CD4-positive, alpha-beta T cell treated with Interleukin-15 for 4 hours (primary cell): ENCODE measurements at places on chromosomes 12 and 14.
A peak's percentile ranks its signal among the peaks of the same experiment; 100 is the strongest.

GRCh38 chr12:31591380-31591901 is 505 bp upstream of the DENND5B start:
- no peak for DNase-seq

DNA sequence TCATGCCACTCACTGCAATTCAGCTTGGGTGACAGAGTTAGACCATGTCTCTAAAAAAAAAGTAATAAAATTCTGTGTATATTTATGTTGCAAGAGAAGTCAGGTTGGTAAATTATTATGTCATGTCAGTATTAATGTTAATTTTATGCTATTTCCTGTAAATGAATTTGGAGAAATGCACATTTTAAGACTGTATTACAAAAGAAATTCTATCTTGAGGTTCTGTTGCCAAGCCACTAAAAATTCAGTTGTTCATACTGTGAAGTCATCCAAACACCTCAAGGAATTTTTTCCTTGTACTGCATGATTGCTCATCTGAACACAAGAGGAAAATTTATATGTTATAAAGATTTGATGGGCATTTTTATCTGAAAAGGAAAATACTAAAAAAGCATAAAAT is 23.3 kb upstream of the HMGA2 start:
- DNase-seq: no peak

DNA sequence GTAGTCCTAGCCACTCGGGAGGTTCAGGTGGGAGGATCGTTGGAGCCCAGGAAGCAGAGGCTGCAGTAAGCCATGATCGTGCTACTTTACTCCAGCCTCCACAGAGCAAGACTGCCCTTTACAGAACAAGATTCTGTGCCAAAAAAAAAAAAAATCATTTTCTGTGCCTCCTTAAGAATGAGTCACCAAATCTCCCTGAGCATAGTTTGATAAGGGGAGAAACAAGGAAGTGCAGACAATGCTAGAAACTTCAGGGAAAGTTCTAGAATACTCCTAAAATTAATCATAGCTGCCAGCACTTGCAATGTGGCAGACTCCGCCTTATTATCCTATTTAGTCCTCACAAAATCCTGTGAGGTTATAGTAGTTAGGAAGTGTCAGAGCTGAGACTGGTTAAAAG is 74.5 kb downstream of the KCNK10 start:
- no peak for DNase-seq

- no peak for DNase-seq
These were observed 34.3 kb downstream of the SLC15A4 start for GRCh38 chr12:128789356-128789929.

- no peak for DNase-seq
These were observed 439.9 kb upstream of the RGS6 start for GRCh38 chr14:71492346-71492745.

- peak; percentile 62 for DNase-seq
These were observed 11.2 kb downstream of the MAP4K5 start for GRCh38 chr14:50520947-50521815.

GRCh38 chr14:75230140-75230792 is 48.4 kb upstream of the FOS start:
- DNase-seq: peak; percentile 77

DNA sequence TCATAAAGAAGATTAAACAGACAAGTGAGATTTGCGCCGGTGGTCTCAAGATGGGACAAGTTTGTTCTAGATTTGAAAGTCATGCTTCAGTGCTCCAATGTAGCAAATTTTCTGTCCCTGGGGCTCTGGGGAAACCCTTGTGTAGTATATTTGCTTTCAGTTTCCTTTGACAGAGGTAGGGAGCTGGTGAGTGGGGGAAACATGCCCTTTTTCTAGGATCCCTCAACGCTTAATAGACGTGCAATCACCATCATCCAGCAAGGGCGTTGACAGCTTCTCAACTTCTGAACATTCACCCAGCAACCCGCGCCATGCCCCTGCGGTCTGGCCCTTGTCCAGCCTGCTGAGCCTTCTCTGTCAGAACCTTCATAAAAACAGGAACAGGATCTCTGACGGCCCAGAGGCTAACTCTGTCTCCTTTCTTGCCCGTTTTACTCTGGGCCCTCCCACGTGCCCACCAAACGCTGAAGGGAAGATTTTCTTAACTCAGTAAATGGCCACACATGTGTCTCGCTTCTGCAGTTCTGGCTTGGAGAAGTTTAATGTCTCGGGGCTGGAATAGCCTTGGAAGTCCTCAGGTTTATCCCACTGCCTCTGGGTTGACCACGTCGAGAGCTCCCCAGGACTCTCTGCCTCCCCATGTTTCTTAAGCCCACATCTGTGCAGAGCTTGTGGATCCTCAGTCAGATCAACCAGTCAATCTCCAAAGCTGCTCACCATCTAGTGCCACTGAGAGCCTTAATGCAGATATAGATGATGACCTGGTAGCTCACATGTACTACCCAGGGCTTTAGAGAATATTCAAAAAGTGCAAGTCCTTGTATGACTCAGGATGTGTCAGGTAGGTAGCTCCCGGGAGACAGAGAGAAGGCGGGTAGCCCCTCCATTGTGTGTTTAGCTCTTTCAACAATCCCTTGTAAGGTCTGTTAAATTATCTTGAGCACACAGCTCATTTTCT is 58.1 kb upstream of the CCND2 start:
- DNase-seq: peak; percentile 37

- DNase-seq: no peak
These were observed 519.9 kb downstream of the TMEM132D start for GRCh38 chr12:129383956-129384355.

- no peak for DNase-seq
These were observed 303.4 kb downstream of the KCNC2 start for GRCh38 chr12:74906224-74906623.

- no peak for DNase-seq
These were observed 17.2 kb downstream of the FRMD6 start for GRCh38 chr14:51668870-51669269.

GRCh38 chr14:103023881-103024473 is 33.4 kb downstream of the CDC42BPB start:
- DNase-seq: no peak

DNA sequence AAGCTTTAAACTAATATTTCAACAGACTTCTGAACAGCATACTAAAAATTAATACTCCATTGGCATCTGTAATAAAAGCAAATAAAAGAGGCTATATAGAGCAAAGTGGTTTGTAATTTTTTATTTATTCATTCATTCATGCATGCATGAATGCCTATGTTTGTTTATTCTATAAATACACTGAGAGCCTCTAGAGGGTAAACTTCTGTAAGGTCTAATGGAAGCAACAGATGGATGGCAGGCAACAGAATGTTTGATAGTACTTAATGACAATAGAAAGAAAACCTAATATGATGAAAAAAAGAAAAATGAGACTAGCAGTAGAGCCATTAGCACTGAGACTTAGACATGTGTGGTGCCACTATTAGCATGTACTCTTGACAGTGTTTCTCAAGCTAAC is 253.1 kb downstream of the CCDC91 start:
- DNase-seq: no peak

GRCh38 chr12:105294886-105295479 is 35.5 kb upstream of the C12orf75 start:
- DNase-seq: no peak

DNA sequence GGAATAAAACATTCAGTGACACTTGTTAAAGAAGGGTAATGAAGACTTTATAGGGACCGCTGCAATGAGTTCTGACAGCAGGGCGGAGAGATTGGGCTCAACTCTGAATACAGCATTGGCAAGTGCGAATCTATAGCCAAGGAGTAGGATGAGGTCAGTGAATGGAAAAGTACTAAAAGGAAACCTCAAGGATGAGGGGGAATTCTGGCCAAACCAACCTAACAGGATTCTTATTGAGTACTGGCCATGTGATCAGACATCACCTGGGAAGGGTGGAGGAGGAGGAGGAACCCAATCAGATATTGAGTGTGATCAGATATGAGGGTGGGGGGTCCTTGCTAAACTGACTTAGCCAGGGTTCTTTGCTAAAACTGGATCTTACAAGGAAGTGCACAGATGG is 31.0 kb downstream of the DRAM1 start:
- no peak for DNase-seq

DNA sequence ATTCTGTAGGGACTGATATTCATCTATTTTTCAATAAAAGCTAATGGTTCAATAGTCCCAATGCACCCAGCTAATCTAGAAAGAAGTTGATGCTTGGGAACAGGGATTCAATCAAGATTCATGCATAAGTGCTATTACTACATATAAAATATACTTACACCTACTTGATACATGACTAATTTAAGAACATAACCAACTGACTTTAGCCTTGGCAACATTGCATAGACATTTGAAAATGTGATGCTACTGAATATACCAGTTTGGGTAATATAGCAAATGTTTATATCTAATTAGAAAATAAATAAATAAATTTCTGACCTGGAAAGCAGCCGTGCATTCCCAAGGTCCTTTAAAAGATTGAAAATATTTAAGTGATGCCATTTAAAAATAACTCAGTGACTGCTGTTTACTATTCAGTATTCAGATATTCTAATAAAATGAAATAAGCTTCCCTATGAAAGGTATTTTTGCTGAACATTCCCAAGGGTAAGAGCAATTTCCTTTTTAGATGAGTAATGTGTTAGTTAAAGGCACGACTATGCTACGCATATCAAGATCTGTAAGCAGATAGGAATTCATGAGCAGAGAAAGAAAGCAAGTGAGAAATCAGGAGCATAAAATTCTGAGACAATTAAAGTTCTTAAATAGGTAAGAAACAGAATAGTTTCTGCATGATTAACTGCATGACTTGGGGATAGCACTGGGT is 160.6 kb upstream of the SYT1 start:
- no peak for DNase-seq

DNA sequence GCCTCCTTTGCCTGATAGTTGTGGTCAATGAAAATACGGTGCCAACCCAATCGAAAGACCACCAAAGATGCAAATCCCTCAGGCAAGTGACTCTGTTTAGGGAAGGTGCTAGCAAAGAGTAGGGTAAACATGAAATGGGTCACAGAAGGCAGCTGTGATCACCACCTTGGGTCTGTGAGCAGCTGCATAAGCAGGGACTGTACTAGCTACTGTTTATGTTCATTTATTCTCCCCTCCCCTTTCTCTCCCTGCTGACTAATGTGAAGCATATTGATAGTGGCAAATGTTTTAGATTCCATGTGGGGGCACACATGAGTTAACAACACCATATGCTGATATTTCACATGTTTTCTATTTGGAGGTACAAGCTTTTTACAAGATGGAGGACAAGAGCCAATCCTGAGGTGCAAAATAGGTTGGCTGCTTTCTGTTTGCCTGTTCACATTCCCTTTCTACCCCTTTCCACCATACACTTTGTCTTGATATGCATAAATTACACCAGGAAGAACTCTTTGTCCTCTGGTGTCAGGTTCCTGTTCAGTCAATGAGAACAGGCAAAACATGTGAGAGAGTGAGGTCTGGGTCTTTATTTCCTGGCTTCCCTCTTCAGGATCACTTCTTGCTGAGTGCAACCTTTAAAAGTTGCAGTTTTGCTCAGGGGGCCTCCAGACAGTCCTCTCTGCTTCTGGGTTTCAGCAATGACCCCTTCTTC is 71.1 kb downstream of the AVPR1A start:
- no peak for DNase-seq

GRCh38 chr12:118119449-118119879 is 15.7 kb upstream of the VSIG10 start:
- DNase-seq: no peak

GRCh38 chr14:75442642-75443041 is 14.8 kb downstream of the JDP2 start:
- DNase-seq: no peak

- DNase-seq: no peak
These were observed 175.8 kb downstream of the TTC8 start for GRCh38 chr14:89000007-89000942.

DNA sequence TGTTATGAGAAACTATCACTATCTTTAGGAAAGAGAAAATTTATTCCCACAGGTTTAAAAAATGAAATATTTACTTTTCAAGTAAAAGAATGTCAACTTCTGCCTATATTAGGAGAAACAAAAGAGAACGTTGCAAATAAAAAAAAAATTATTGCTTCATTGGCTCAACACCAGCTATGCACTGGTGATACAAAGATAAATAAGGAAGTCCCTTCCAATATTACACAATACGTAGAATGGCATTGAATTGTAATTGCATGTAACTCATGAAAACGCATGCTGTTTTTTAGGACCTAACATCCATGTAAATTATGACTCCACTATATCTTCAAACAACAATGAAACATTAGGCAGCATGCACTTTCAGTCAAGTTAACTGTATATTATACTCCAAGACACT is 56.4 kb upstream of the RERGL start:
- DNase-seq: no peak

GRCh38 chr12:123474485-123475245 is 16.7 kb downstream of the SNRNP35 start:
- peak; percentile 43 for DNase-seq

DNA sequence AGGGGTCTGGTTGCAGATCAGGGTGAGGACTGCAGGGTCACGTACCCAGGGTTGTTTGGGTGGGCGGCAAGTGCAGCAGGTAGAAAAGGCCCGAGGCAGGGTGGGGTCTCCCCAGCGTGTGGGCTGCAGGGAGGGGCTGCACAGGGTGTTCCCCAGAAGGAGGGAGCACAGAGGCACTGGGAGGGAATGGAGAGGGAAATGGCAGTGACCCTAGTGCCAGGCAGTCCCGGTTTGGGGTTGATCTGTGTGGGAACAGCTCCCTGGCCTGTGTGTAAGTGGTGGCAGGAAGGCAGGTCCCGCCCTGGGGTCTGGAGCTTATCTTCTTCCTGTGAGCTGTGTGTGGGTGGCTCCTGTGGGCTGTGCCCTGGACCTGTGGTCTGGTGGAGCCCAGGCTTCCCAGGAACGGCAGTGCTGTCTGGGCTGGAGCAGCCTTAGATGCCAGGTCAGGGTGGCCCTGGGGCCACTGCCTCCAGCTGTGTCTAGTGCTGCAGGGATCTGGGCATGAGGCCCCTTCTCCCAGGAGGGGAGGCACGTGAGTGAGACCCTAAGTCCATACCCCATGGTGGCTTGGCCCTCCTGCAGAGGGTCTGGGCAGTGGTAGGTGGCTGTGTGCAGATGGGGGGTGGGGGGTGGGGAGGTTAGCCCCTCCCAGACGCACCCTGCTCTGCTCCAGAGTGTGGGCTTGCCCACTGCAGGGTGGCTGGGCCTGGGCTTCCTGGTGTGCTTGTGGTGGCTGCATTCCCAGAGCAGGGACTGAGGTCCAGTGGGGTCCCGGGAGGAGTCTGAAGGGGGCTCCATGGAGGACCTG is 363.5 kb downstream of the TMEM121 start:
- no peak for DNase-seq

DNA sequence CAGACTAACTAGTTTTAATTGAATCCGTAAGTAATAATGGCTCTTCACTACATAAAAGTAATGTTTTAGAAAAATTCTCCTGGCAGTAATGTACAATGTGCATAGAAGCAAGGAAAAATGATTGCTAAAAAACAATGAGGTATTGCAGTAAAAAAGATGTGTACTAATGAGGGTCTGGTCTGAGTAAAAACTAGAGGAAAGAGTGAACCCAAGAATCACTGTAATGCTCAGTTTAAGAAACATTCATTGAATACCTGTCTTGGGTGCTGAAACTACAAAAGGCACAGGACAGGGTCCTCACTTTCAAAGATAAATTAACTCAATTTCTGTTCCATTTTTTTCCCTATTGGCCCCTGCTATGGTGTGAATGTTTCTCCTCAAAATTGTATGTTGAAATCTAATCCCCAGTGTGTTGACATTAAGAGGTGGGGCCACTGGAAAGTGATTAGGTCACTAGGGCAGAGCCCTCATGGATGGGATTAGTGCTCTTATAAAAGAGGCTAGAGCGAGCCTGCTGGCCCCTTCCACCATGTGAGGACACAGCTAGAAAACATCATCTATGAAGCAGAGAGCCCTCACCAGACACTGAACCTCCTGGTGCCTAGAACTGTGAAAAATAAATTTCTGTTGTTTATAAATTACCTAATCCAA is 51.6 kb downstream of the RPS6KA5 start:
- DNase-seq: no peak
